ENCODE measurements at places on chromosomes 12 and 14.

DNA sequence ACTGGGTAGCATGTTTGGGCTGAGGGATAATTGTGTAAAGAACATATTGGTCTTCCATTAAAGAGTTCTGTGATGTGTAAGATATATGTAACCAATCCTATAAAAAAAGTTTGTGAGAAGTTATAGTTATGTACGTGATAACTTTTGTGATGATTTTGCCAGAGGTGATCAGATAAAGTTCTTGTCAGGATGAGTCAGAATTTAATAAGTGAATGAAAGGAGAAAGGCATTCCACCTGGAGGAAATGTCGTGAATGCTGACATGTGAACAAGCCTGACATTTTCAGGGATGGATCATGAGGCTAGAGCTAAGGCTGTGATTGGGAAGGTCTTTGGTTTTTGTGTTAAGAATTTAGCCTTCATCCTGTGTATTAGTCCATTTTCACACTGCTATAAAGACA is 241.5 kb downstream of the SNAPC1 start:
- no peak for DNase-seq
- no peaks in the 10 kb centered on the region for H3K36me3 ChIP-seq
- no peak overlapping the region for H3K4me3 ChIP-seq
- no peaks in the 10 kb centered on the region for H3K4me1 ChIP-seq

GRCh38 chr14:90626550-90626949 is 189.7 kb downstream of the TTC7B start:
- H3K4me1 ChIP-seq, result no peaks in the 10 kb centered on the region
- H3K4me3 ChIP-seq, result no peak overlapping the region
- H3K36me3 ChIP-seq, result no peaks in the 10 kb centered on the region
- peaks cover 17% of the 10 kb centered on the region for H3K27me3 ChIP-seq

DNA sequence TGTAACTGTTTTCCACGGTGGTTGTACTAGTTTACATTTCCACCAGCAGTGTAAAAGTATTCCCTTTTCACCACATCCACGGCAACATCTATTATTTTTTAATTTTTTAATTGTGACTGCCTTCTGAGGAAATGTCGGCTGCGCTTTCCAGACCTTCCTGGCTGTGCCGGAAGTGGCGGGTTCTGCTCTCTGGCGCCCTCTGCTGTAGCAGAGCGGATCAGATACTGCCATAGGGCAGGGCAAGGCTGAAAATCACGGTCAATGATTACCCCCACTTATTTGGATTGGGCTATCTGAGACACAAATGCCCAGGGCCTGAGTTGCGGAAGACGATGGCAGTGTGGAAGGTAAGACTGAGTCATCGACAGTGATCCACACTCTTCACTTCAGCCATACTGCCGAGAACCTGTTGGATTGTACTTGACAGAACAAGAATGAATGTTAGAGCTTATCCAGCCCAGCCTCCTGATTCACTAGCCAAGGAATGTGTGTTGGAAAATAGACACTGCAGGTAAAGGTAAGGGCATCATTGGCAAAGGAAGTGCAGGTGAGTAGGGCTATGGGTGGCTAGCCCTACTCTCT is 124.2 kb downstream of the NTF3 start:
- no peak overlapping the region for H3K27ac ChIP-seq
- no peaks in the 10 kb centered on the region for H3K4me1 ChIP-seq
- no peak for DNase-seq
- no peaks in the 10 kb centered on the region for H3K36me3 ChIP-seq
- peaks cover 7% of the 10 kb centered on the region for H3K27me3 ChIP-seq

- H3K36me3 ChIP-seq, result no peaks in the 10 kb centered on the region
- H3K27ac ChIP-seq, result no peak overlapping the region
- H3K4me1 ChIP-seq, result no peaks in the 10 kb centered on the region
- H3K4me3 ChIP-seq, result no peak overlapping the region
- no peaks in the 10 kb centered on the region for H3K27me3 ChIP-seq
Measured at GRCh38 chr12:71536939-71537622, 97.5 kb downstream of the LGR5 start.

DNA sequence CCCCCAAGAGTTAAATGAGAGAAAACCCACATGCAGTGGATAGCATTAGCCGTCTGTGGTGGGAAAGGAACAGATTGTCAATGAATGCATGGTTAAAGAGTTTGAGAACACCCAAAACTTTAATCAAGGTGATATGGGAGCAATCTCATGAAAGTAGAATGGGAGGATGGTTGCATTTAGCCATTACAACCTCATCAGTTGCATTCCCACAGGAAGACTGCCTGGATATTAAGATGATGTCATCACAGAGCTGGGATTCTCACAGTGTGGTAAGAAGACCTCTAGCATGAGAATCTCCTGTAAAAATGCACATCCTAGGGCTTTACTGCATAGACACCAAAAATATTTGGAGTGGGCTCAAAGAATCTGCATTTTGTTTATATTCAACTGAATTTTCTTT is 284.9 kb downstream of the RGS6 start:
- DNase-seq, result no peak
- H3K27ac ChIP-seq, result no peak overlapping the region
- H3K4me3 ChIP-seq, result no peak overlapping the region

- no peaks in the 10 kb centered on the region for H3K27me3 ChIP-seq
- no peak for DNase-seq
- H3K4me3 ChIP-seq, result no peak overlapping the region
- no peak overlapping the region for H3K27ac ChIP-seq
- H3K4me1 ChIP-seq, result no peaks in the 10 kb centered on the region
Measured at GRCh38 chr12:42904683-42905418, 315.3 kb upstream of the PRICKLE1 start.

DNA sequence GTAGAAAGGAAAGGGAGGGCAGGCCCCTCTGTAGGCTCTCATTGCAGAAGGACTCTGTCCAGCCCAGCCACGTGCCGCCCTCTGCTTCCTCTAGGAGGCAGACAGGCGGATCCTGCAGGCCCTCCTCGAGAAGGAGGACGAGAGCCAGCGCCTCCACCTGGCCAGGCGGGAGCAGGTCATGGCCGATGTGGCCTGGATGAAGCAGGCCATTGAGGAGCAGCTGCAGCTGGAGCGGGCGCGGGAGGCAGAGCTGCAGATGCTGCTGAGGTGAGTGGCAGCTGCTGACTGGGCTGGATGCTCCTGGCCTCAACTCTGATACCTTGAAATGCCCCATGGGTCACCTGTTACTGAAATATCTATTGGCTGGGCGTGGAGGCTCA is 10.9 kb downstream of the TCHP start:
- peaks cover 5% of the 10 kb centered on the region for H3K4me1 ChIP-seq
- no peak overlapping the region for H3K27ac ChIP-seq
- no peaks in the 10 kb centered on the region for H3K27me3 ChIP-seq
- no peak overlapping the region for H3K4me3 ChIP-seq

DNA sequence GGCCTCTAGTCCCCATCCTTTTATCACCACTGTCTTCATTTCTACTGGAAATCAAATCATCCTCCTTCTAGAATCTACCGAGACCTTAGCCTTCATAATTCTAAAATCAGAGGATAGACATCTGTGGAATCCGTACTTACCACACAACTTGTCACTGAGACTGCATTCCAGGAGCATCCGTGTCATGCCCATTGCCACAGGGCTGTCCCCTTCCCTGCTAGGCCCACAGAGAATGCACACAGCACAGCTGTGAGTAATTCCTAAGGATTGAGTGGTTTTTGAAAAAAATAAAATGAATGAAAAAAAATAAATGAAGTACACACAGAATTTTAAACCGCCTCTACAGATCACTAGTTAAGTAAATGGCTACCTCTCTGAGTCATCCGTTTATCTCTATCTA is 21.0 kb upstream of the MAGOHB start:
- no peaks in the 10 kb centered on the region for H3K4me1 ChIP-seq
- no peak overlapping the region for H3K27ac ChIP-seq
- peaks cover 6% of the 10 kb centered on the region for H3K36me3 ChIP-seq

GRCh38 chr14:22112004-22112403 is 438.4 kb upstream of the OR4E1 start:
- peak; percentile 38 for DNase-seq
- peak overlapping the region; percentile 62 for H3K4me3 ChIP-seq
- no peaks in the 10 kb centered on the region for H3K36me3 ChIP-seq
- peaks cover 7% of the 10 kb centered on the region for H3K27me3 ChIP-seq
- H3K4me1 ChIP-seq, result no peaks in the 10 kb centered on the region
- no peak overlapping the region for H3K27ac ChIP-seq

GRCh38 chr14:100823413-100824080 is 2.4 kb upstream of the MEG3 start:
- H3K36me3 ChIP-seq, result no peaks in the 10 kb centered on the region
- DNase-seq, result no peak
- H3K4me1 ChIP-seq, result peaks cover 9% of the 10 kb centered on the region
- no peak overlapping the region for H3K4me3 ChIP-seq

- no peaks in the 10 kb centered on the region for H3K27me3 ChIP-seq
- H3K4me3 ChIP-seq, result no peak overlapping the region
- H3K4me1 ChIP-seq, result no peaks in the 10 kb centered on the region
- no peak overlapping the region for H3K27ac ChIP-seq
- no peak for DNase-seq
- peaks cover 2% of the 10 kb centered on the region for H3K36me3 ChIP-seq
Measured at GRCh38 chr12:26278266-26278665, 82.9 kb downstream of the SSPN start.

- H3K27me3 ChIP-seq, result peaks cover 25% of the 10 kb centered on the region
- H3K27ac ChIP-seq, result no peak overlapping the region
- no peak for DNase-seq
- no peaks in the 10 kb centered on the region for H3K4me1 ChIP-seq
- H3K36me3 ChIP-seq, result no peaks in the 10 kb centered on the region
- H3K4me3 ChIP-seq, result no peak overlapping the region
Measured at GRCh38 chr14:20730891-20731290, 14.8 kb upstream of the EDDM3A start.

- no peak for DNase-seq
- no peaks in the 10 kb centered on the region for H3K36me3 ChIP-seq
- no peaks in the 10 kb centered on the region for H3K4me1 ChIP-seq
- H3K27ac ChIP-seq, result no peak overlapping the region
- peaks cover 31% of the 10 kb centered on the region for H3K27me3 ChIP-seq
Measured at GRCh38 chr14:76844223-76844622, 18.0 kb downstream of the LRRC74A start.

DNA sequence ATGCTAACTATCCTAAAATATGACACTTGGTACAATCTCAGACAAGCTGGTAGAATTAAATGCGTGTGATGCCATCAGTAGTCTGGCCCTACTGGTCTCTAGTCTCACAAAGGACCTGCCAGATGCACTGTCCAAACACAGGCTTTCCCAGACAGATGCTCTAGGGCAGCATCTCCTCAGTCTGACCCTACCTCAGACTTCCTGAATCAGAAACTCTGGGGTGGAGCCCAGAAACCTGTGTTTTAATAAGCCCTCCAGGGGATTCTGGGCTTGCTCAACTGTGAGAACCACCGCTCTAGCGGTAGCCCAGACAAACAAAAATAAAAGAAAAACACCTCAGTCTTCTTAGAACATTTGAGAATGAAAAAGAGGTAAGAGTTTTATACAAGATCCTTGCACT is 48.0 kb downstream of the BDKRB1 start:
- H3K4me1 ChIP-seq, result no peaks in the 10 kb centered on the region
- peaks cover 38% of the 10 kb centered on the region for H3K36me3 ChIP-seq

DNA sequence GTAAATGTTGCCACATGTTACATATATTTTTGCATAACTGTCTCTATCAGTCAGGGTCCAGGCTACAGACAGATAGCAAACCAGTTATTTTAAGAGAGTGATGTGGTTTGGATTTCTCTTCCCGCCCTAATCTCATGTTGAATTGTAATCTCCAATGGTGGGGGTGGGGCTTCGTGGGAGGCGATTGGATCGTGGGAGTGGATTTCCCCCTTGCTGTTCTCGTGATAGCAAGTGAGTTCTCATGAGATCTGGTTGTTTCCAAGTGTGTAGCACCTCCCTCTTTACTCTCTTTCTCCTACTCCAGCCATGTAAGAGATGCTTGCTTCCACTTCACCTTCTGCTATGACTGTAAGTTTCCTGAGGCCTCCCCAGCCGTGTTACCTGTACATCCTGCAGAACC is 704.2 kb upstream of the TBX3 start:
- no peaks in the 10 kb centered on the region for H3K36me3 ChIP-seq
- no peaks in the 10 kb centered on the region for H3K4me1 ChIP-seq
- H3K27ac ChIP-seq, result no peak overlapping the region
- DNase-seq, result no peak
- H3K27me3 ChIP-seq, result no peaks in the 10 kb centered on the region
- H3K4me3 ChIP-seq, result no peak overlapping the region

DNA sequence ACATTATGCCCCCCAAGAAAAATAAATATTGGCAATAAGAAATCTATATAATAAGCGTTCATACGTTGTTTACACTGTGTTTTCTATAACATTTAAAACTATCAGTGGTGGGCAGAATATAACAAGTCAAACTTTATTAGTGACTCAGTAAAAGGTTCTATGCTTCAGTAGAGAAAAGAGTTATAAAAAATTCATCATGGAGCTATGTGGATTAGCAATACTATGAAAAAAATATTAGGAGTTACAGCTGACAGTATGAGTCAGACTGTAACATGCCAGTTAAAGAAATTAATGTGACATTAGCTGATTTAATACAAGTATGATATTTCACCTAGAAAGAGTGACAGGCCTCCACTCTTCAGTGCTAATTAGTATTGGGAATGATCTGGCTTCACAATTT is 125.1 kb upstream of the GARIN6 start:
- no peak for DNase-seq
- no peaks in the 10 kb centered on the region for H3K27me3 ChIP-seq
- H3K27ac ChIP-seq, result no peak overlapping the region
- H3K36me3 ChIP-seq, result no peaks in the 10 kb centered on the region

- no peak for DNase-seq
- no peak overlapping the region for H3K27ac ChIP-seq
- peaks cover 48% of the 10 kb centered on the region for H3K4me1 ChIP-seq
- no peak overlapping the region for H3K4me3 ChIP-seq
- peaks cover 36% of the 10 kb centered on the region for H3K36me3 ChIP-seq
Measured at GRCh38 chr12:105110851-105111250, 3.3 kb downstream of the WASHC4 start.

- no peak for DNase-seq
- H3K36me3 ChIP-seq, result no peaks in the 10 kb centered on the region
- H3K27me3 ChIP-seq, result peaks cover 28% of the 10 kb centered on the region
- H3K4me3 ChIP-seq, result no peak overlapping the region
- no peak overlapping the region for H3K27ac ChIP-seq
Measured at GRCh38 chr14:52987514-52987913, 36.7 kb upstream of the FERMT2 start.

DNA sequence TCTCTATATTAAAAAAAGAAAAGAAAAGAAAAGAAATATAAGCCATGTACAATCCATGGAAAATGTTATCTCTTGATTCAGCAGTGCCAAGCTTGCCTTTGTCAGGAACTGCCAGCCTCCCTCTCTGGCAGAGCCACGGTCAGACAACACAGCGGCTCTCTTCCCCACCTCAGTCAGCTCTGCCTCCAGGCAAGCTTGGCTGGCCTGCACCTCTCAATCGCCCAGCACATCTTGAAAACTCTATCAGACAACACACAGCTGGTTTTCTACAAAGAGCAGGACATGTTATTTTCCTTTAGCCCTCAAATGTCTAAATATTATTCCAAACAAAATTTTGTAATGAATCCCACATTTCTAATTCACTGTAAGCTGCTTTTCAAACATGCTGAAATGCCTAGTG is 20.0 kb upstream of the GCH1 start:
- H3K36me3 ChIP-seq, result no peaks in the 10 kb centered on the region
- no peak overlapping the region for H3K27ac ChIP-seq
- no peak overlapping the region for H3K4me3 ChIP-seq

DNA sequence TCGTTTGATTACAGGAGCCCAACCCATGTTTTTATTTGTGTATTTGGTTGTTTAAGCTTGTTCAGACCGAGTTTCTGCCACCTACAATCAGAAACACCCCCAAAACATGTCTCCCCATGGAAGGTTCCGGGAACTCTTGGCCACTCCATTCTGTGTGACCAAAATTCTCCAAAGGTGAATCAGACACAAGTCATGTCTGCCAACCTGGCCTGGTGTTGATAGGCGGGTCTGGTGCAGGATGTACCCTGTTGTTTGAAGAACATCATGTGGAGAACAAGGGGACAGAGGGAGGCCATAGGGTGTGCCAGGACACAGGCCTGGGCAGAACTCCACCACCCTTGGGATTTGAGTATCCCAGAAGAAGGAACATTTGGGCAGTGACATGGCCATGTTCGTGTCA is 147.1 kb upstream of the MYL2 start:
- H3K27me3 ChIP-seq, result peaks cover 36% of the 10 kb centered on the region
- H3K4me1 ChIP-seq, result peaks cover 6% of the 10 kb centered on the region
- DNase-seq, result no peak

Measured in central memory CD8-positive, alpha-beta T cell (primary cell).